ENCODE measurements at places on chromosomes 5 and 9.

DNA sequence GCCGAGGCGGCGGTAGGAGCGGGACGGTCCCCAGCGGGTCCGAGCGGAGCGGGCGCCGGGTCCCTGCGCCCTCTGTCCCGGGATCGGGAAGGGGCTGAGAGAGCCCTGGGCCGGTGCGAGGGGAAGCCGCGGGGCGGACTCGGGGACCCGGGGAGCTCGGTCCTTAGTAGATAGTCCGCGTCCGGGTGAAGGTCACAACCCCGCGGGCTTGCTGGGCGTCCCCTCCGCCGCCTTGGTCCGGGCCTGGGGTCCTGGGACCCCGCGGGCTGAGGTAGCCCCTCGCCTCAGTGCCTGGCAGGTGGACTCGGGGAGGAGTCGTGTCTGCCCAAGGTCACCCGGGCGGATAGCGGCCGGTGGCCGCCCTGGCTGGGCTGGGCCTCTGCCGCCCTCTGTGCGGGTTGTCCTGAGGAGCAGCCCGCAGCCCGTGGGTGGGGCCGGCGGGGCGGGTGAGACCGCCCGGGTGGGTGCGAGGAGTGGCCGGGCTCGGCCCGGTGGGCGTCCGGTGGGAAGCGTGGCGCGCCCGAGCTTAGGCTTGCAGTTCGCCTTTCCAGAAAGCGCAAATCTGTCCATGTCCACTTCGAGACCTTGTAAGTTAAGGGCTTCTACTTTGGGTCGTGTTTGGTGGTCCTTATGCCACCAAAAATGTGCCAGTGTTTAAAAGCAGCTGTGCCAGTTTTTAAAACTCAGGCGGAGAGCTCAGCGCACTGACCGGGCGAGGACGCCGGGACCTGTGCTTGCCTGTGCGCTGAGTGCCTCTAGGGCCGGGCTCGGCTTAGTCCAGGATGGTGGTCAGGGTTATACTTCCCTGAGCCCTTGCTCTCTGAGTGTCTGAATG is 554 bp downstream of the SDHA start:
- DNase-seq, result no peak

GRCh38 chr9:91131433-91131839 is 230.3 kb downstream of the AUH start:
- DNase-seq, result no peak

GRCh38 chr5:150256410-150257064 is 33.0 kb downstream of the CAMK2A start:
- no peak for DNase-seq

GRCh38 chr9:129776938-129777768 is 24.3 kb upstream of the PTGES start:
- no peak for DNase-seq

DNA sequence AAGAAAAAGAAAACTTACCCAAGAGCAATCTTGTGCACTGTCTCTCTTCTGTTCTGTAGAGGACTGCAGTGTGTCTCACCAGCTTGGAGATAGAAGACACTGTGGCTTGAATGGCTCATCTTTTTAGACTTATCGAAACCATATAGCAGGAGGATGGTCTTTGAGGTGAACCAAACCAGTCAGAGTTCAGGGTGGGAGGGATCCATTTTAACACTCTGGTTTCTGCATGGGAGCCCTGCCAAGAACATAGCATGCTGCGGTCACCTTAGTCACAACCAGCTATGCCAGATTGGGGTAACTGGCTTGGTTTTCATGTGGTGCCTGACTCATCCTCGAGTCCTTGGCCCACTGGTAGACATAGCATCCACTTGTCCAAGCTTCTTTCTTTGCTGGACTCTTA is 135.1 kb downstream of the PAPPA start:
- no peak for DNase-seq

DNA sequence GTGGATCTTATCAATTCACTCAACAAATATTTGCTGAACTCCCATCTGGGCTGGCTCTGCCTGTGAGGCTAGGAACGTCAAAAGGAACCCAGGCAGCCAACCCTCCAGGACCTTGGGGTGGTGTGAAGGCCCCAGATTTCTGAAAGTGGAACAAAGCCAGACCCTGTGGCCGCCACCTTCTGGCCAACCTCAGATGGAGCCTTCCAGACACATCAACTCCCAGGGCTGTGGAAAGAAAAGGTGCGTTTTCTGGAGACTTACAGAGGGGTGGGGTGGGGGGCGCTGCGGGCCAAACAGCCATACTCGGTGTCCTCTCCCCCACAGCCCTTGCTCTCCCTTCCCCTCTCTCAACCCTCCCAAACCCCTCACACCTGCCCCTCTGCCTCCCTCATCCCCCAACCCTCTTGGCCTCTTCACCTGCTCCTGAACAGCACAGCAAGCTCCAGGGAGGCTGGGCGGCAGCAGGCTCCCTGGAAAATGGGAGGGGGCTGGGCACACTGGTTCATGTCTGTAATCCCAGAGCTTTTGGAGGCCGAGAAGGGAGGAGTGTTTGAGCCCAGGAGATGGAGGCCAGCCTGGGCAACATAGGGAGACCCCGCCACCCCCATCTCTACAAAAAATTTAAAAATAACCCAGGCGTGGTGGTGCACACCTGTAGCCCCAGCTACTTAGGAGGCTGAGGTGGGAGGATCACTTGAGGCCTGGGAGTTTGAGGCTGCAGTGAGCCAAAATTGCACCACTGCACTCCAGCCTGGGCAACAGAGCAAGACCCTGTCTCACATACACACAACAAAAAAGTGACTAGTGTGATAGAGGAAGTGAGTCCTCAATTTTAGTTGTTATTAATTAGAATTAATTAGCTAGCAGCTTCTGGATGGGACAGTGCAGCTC is 45.0 kb upstream of the PRRC2B start:
- DNase-seq, result no peak

GRCh38 chr5:137667341-137667740 is 68.5 kb downstream of the KLHL3 start:
- DNase-seq, result no peak

- DNase-seq, result no peak
Observed at GRCh38 chr5:10733426-10733825, 27.6 kb downstream of the DAP start.

GRCh38 chr5:162641142-162641813 is 573.7 kb downstream of the GABRG2 start:
- DNase-seq, result no peak

DNA sequence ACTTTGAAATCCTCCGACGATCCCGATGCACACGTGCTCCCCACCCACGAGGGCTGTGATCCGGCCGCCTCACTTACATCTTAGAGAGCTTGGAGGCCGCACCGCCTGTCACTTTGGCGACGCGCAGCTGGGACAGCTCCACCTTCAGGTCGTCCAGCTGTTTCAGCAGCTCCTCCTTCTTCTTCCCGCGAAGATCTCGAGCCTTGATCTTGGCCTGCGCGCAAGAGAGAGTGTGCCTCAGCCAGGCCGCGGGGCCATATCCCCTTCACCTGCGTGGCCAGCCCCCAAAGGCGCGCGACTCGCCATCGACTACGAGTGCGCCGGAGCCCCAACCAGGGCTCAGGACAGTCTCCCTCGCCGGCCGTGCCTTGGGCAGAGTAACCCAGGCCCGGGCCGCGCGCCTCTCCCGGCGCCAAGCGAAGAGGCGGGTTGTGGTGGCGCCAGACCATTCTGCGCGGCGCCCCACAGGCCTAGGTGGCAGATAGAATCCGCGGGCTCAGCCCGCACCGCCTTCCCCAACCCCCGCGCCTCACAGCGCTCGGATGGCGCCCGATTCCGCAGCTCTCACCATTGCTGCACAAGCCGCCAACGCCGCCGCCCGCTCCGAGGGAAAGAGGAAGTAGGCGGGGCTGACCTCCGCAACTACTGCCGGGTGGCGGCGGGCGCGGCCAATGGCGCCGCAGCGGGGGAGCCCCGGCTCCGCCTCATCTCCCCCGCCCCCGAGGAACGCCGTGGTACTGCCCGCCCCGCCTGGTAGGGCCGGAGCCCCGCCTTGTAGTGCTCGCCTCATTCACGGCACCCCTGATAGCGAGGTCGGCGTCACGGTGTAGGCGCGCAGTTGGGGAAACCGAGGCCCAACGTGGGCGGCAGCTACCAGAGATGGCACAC is at the start of the genes ARPC5L and RPL35:
TSS of gene ARPC5L (plus strand) at position 789 of the 888 bp plus-strand sequence. CDS start 7,161 bp downstream, outside the sequence.
TSS of gene RPL35 (minus strand) at position 616 of the 888 bp plus-strand sequence. CDS start at position 571, 45 bp downstream.
- peak; percentile 90 for DNase-seq

DNA sequence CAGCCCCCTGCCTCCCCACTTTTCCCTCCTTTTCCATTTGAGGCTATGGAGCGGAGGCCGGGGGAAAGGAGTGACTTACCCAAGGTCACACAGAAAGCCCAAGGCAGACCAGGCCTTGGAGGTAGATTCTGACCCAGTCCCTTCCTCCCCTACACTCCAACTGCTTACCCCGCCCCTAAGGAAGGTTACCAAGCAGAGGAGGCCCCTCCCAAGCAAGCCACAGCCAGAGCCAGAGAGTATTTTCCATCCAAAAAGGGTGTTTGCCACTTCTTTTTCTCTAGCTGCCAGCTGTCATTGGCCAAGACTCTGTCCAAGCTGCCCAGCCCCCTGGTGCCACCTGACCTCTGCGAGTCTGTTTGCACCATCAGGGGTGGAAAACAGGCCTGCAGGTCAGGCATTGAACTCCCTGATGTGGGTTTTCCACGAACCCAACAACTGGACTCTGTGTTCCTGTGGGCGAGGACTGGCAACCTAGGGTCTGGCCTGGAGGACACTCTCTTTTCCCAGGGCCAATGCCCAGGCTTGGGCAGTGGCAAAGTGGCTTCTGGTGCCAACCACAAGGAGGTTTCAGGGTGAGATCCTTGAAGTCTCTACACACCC is 6.3 kb upstream of the ASS1 start:
- no peak for DNase-seq

GRCh38 chr5:83082750-83083149 is 5.4 kb downstream of the XRCC4 start:
- no peak for DNase-seq

GRCh38 chr5:96662725-96663518 is 746 bp downstream of the CAST start:
- DNase-seq, result peak; percentile 65

GRCh38 chr5:83029912-83030311 is 47.3 kb downstream of the TMEM167A start:
- no peak for DNase-seq

GRCh38 chr5:38948501-38948900 is 102.7 kb downstream of the OSMR start:
- no peak for DNase-seq

- DNase-seq, result no peak
Observed at GRCh38 chr9:4299005-4299795, 668 bp downstream of the GLIS3 start.

DNA sequence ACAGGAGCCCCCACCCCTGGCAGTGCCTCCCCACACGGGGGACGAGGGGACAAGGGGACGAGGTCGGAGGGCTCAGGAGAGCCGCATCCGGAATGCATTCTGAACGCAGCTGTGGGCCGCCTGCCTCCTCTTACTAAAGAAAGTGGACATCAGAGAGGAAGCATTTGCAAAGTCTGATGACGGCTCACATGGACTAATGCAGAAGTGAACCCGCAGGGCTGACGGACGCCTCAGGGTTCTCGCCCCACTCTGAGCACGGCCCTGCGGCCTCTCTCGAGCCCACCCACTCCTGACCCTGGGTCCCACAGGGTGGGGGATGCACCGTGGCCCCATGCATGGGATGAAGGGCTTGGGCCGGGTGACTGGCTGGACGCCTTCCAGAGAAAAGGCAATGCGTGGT is 5.9 kb downstream of the LPCAT1 start:
- DNase-seq, result no peak

- DNase-seq, result no peak
Observed at GRCh38 chr5:1554410-1554967, 30.7 kb upstream of the LPCAT1 start.

Measured in activated naive CD8-positive, alpha-beta T cell treated with anti-CD3 and anti-CD28 coated beads, Interleukin-2, amount 50 U/mL, for 16 hours (primary cell).